Thymus (tissue), 14 donors: ENCODE measurements at places on chromosomes 11 and 22. TPM values are rescaled to one million over a fixed set of nuclear protein-coding genes. Genes with fewer than 3 reads are reported as not detected.

Gene C22orf31
- total RNA-seq, result 1.7 TPM

DNA sequence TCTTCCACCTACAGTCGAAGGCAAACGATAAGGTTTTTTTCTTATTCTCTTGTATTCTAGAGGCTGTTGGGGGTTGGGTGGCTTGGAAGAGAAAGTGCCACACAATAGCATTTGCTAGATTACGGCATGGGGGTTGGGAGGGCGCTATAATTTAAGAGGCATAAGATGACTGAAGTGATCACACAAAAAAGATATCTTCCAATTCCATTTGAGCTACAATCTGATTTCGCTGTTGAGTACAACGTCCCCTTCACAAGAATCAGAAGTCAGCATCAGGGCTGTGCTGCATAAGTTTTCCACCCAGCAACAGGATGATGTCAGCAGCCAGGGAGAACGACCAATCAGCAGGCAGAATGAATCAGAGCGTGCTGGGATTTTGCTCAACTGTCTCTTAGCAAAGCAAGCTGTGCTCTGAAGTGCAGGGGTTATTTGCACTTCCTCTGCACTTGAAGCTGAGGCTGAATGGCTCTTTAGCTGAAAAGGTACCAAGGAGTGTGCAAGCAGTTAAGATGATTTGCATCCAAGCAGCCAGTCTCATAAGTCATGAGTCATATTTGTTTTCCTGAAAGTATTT, 23.2 kb upstream of the SESN3 start:
- peaks cover 51% of the 10 kb centered on the region for H3K4me1 ChIP-seq
- H3K36me3 ChIP-seq, result no peaks in the 10 kb centered on the region
- DNase-seq, result peak; percentile 79
- H3K4me3 ChIP-seq, result peak overlapping the region; percentile 29
- H3K27me3 ChIP-seq, result no peaks in the 10 kb centered on the region

DNA sequence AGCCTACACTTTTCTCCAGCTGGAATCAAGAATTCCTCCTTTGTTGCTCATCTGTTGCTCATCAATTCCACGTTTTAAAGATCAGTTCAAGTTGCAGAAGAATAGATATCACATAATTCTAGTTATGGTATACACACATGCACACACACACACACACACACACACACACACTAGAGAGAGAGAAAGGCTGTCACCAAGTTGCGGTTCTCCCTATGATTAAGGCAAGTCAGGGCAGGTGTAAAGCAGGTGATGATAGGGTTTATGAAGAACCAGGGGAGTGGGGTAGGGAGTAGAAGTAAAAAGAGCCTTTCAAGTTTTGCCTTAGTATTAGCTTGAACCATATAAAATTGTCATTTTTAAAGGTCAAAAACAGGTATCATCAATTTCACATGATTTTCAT, 31.7 kb upstream of the TMPRSS4 start:
- H3K27ac ChIP-seq, result peak overlapping the region; percentile 54
- H3K4me1 ChIP-seq, result peaks cover 19% of the 10 kb centered on the region
- no peak for DNase-seq
- no peaks in the 10 kb centered on the region for H3K27me3 ChIP-seq
- no peak overlapping the region for H3K4me3 ChIP-seq

DNA sequence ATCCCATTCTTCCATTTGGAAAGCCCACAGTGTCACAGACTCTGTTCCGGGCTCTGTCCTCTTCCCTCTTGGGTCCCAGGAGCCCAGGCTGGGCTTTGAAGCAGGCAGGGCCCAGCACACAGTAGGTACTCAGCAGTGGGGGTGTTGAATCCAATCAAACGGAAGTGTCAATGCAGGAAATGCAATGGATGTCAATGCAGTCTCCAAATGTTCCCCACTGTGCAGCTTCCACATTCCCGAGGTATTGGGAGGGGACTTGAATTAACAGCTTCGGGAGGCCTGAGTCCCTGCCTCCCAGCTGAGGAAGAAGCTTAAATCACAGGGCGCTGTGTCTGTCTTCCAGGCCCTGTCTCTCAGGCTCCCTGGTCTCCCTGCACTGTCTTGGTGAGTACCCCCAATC, 21.8 kb upstream of the SMIM35 start:
- no peaks in the 10 kb centered on the region for H3K4me1 ChIP-seq
- no peak overlapping the region for H3K4me3 ChIP-seq
- no peaks in the 10 kb centered on the region for H3K27me3 ChIP-seq
- H3K27ac ChIP-seq, result no peak overlapping the region
- DNase-seq, result no peak
- H3K36me3 ChIP-seq, result no peaks in the 10 kb centered on the region

DNA sequence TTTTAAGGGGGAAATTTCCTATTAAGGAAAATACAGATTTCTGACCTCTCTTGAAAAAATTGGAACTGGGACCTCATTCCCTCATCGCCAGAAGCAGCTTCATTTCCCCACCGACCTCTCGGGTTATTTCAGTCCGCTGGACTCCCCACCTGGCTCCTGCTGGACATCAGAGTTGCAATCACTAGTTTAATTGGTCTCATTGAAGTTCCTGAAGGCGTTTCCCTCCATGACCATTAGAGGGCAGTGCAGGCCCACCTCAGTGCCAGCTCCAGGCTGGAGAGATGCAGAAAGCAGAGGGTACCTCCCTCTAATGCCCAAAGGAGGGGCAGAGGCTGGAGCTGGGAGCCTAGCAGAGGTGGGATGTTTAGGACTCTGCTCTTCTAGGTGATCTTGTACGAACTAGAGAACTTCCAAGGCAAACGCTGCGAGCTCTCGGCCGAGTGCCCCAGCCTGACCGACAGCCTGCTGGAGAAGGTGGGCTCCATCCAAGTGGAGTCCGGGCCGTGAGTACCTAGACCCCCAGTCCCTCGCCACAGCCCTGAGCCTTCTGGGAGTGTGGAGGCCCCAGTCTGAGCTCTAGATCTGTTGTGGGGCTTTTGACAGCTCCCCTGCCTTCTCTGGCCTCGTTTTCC, 2.7 kb downstream of the CRYBB3 start:
- no peaks in the 10 kb centered on the region for H3K4me1 ChIP-seq
- no peak overlapping the region for H3K4me3 ChIP-seq
- H3K27me3 ChIP-seq, result no peaks in the 10 kb centered on the region

DNA sequence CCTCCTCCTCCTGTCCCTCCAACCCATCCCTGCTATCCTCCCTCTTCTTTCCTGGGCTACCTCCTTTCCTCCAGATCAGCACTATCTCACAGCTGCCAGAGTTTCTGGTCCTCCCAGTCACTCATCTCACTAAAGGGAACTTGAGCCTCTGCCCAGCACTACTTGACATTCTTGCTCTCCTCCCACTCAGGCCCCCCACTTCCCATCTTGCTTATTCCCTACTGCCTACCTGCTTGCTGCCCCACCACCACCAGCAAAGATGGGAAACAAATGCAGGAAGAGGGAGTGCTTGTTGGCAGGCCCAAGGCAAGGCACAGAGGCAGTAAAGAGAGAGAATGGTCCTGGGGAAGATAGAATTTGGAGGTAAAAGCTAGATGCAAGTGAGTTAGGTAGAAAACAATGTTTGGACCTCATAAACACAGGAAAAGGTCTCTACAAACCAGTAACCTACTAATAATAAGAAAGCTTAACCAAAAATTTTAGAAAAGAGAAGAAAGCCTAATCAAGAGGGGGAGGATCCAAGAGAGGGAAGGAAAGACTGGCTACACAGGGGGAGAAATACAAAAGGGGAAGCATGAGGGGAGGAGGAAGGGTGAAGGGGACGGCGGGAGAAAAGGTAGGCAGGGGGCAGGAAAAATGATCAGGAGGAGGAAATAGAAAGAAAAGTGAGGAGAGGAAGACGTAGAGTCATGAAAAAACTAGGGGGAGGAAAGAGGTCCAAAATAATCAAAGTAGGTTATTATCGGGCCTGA, 63.6 kb downstream of the PAK1 start:
- no peak overlapping the region for H3K27ac ChIP-seq
- H3K4me3 ChIP-seq, result no peak overlapping the region
- H3K36me3 ChIP-seq, result no peaks in the 10 kb centered on the region
- peaks cover 8% of the 10 kb centered on the region for H3K4me1 ChIP-seq
- DNase-seq, result no peak

GRCh38 chr11:120708511-120709183, 197.1 kb downstream of the GRIK4 start:
- DNase-seq, result no peak
- no peak overlapping the region for H3K27ac ChIP-seq
- no peaks in the 10 kb centered on the region for H3K36me3 ChIP-seq
- H3K4me3 ChIP-seq, result no peak overlapping the region

DNA sequence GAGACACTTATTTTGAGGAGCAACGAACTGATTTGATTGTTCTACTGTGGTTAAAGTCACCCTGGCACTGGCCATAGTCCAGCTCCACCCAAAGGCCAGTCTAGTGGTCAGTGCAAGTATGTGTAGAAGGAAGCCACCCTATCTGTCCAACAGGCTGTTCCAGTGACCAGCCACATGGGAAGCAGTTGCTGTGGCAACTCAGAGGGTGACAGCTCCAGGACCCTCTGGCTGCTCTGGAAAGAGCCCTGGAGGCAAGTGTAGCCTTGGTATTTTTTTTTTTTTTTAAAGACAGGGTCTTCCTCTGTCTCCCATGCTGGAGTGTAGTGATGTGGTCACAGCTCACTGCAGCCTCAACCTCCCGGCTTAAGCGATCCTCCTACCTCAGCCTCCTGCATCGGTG, 27.8 kb downstream of the LMO1 start:
- H3K4me1 ChIP-seq, result no peaks in the 10 kb centered on the region
- no peak overlapping the region for H3K4me3 ChIP-seq
- H3K36me3 ChIP-seq, result no peaks in the 10 kb centered on the region
- H3K27ac ChIP-seq, result no peak overlapping the region
- H3K27me3 ChIP-seq, result no peaks in the 10 kb centered on the region
- DNase-seq, result no peak
